Vagina (tissue), 2 donors: ENCODE measurements at places on chromosomes 2 and 18.

GRCh38 chr18:12879840-12880540, 4.0 kb downstream of the PTPN2 start:
- H3K4me1 ChIP-seq, result peaks cover 34% of the 10 kb centered on the region
- no peak overlapping the region for H3K27ac ChIP-seq
- no peaks in the 10 kb centered on the region for H3K36me3 ChIP-seq
- no peaks in the 10 kb centered on the region for H3K27me3 ChIP-seq
- no peak for DNase-seq
- no peak overlapping the region for H3K4me3 ChIP-seq

- no peaks in the 10 kb centered on the region for H3K4me1 ChIP-seq
- H3K27me3 ChIP-seq, result no peaks in the 10 kb centered on the region
- peaks cover 48% of the 10 kb centered on the region for H3K36me3 ChIP-seq
- no peak for DNase-seq
- H3K4me3 ChIP-seq, result no peak overlapping the region
These were observed 66.8 kb downstream of the COA5 start for GRCh38 chr2:98541489-98541888.

DNA sequence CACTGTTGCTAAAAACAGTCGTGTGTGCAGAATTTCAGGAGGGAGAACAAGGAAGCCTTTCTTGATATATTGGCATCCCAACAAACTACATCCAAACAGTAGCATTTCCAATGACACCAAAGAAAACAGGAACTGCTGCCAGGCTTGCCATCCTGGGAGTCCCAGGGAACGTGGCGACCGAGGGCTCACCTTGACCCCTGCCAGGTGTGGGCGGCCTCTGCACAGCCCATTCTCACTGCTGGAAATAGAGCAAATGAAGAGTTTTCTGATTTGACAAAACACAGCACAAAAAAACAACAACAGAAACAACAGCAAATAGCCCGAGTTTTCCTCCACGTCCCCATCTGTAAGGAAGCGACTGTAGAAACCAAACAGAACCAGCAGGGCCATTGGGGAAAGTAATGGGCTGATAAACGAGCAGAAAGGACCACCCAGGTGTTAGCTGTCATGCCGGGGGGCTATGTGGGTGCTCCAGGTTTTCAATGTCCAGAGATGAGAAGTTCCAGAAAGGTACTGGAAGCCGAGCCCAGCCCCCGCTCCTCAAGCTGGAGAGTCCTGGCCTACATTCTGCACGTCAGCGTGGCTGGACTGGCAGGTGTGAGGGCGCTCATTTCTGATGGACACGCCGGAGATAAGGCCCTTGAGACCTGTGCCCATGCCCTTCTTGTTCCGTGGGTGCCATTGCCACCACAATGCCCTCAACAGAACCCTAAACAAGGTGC, 80.8 kb downstream of the TWIST2 start:
- H3K27ac ChIP-seq, result peak overlapping the region; percentile 78
- peaks cover 25% of the 10 kb centered on the region for H3K4me1 ChIP-seq
- no peaks in the 10 kb centered on the region for H3K36me3 ChIP-seq
- DNase-seq, result no peak
- no peak overlapping the region for H3K4me3 ChIP-seq

DNA sequence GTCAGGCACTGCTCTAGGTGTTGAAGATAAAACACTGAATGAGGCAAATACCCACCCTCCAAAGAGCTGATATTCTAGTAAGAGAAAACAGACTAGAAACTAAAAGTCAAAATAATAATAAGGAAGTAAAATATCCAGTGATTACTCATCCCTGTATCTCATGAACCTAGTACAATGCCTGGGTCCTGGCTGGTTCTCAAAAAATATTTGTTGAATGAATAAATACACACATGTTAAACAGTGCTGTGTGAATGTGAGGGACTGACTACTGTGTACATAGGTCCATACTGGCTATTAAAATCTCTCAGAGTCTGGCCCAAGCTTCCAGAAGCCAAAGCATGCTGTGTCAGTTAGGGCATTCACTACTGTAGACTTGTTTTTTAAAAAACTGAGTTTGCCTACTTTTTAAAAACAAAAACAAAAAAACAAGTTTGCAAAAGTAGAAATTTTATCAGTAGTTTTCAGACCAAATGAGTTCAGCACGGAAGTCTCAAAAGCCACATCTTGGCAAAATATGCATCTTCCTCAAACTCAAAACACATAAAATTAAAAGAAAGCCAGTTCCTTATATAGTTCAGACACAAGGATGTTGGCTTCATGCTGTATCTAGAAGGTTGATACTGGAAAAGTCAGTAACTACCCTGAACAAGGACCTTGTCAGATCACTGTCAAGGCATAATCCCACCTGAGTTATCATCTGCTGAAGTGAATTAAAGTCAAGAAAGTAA, 136.2 kb downstream of the THADA start:
- H3K27me3 ChIP-seq, result no peaks in the 10 kb centered on the region
- H3K36me3 ChIP-seq, result no peaks in the 10 kb centered on the region
- H3K4me1 ChIP-seq, result peaks cover 70% of the 10 kb centered on the region

DNA sequence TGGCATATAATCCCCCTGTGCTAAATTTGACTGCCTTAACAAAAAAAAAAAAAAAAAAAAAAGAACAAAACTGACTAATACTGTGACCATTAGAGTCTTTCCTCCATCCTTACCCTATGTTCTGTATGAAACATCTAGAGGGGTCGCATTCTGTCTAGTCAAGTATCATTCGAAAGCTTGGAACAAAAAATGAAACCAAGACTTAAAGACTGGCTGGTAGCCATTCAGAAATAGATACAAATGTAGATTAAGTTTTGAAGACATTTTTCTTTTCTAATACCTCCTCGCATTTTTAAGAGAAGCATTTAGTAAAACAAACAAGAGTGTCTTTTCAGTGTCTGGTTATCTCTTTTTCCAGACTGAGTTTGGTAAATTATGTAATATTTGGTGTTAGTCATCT, 66.7 kb downstream of the SPATS2L start:
- H3K36me3 ChIP-seq, result no peaks in the 10 kb centered on the region
- no peaks in the 10 kb centered on the region for H3K27me3 ChIP-seq
- H3K27ac ChIP-seq, result no peak overlapping the region
- peaks cover 57% of the 10 kb centered on the region for H3K4me1 ChIP-seq

DNA sequence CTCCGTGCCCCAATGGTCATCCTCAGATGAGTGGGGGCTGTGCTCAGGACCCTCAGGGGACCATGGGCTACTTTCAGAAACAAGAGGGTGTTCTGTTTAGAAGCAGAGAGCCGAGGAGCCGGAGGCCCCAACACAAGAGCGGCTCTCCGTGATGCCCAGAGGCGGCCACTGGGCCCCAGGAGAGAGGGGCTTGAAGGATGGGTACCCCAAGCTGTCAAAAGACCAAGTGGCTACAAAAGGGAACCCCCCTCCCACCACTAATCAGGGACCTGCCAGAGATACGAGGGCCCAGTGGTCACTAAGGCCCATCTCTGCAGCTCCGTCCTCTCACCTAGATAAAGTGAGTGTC, 93.6 kb downstream of the HDAC4 start:
- H3K4me1 ChIP-seq, result peaks cover 82% of the 10 kb centered on the region
- no peak overlapping the region for H3K4me3 ChIP-seq
- peak overlapping the region; percentile 87 for H3K27ac ChIP-seq
- H3K36me3 ChIP-seq, result no peaks in the 10 kb centered on the region
- DNase-seq, result no peak

GRCh38 chr2:230131366-230131765, 62.6 kb upstream of the SLC16A14 start:
- peaks cover 21% of the 10 kb centered on the region for H3K4me1 ChIP-seq
- no peak overlapping the region for H3K4me3 ChIP-seq

DNA sequence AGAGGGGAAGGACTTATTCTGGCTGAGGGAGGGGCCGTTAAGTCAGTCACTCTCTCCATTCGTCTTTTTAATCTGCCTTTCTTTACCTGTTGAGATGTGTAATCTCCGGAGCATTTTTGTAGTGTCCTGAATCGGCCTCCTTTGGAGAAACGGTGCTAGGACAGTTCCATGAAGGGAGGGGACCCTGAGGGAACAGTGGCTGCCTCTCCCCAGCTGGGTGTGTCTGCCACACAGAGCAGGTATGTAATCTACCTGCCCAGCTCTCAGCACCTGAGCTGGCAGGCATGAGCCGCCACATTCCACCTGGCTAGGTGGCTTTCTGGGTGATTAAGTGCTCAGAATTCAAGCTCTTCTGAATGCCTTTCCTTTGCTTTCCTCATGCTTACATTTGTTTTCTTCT, 131.2 kb downstream of the WDSUB1 start:
- no peak overlapping the region for H3K27ac ChIP-seq
- DNase-seq, result no peak
- no peaks in the 10 kb centered on the region for H3K36me3 ChIP-seq
- peaks cover 60% of the 10 kb centered on the region for H3K4me1 ChIP-seq
- no peak overlapping the region for H3K4me3 ChIP-seq
- H3K27me3 ChIP-seq, result no peaks in the 10 kb centered on the region

GRCh38 chr18:3025544-3025943, 12.6 kb upstream of the LPIN2 start:
- no peaks in the 10 kb centered on the region for H3K36me3 ChIP-seq
- DNase-seq, result no peak
- no peak overlapping the region for H3K27ac ChIP-seq
- H3K27me3 ChIP-seq, result no peaks in the 10 kb centered on the region
- H3K4me3 ChIP-seq, result no peak overlapping the region

- H3K27me3 ChIP-seq, result no peaks in the 10 kb centered on the region
- no peak for DNase-seq
- no peak overlapping the region for H3K27ac ChIP-seq
- H3K4me1 ChIP-seq, result peaks cover 10% of the 10 kb centered on the region
- H3K4me3 ChIP-seq, result no peak overlapping the region
These were observed 85.5 kb upstream of the GLI2 start for GRCh38 chr2:120650022-120650644.

DNA sequence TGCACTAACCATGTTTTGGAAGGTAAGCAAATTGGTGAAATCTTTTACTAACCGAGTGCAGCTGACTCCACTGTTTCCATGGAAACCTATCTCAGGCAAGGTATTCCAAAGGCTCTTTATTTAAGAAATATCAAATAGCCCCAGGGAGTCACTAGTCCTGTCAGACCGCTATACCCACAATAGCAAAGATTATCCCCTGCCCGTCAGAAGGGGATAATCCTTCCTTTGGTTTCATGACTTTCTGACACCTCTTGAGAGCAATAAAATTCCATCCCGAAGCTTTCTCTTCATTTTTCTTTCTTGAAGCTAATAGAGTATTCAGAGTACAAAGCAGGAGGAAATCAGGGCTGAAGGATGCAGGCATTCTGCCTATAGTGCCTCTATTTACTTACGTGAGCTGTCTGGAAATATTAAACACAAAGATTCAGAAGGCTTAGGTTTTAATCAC, 34.7 kb upstream of the MAP2 start:
- H3K27me3 ChIP-seq, result no peaks in the 10 kb centered on the region
- H3K27ac ChIP-seq, result no peak overlapping the region
- no peaks in the 10 kb centered on the region for H3K36me3 ChIP-seq
- DNase-seq, result no peak
- no peaks in the 10 kb centered on the region for H3K4me1 ChIP-seq
- no peak overlapping the region for H3K4me3 ChIP-seq

DNA sequence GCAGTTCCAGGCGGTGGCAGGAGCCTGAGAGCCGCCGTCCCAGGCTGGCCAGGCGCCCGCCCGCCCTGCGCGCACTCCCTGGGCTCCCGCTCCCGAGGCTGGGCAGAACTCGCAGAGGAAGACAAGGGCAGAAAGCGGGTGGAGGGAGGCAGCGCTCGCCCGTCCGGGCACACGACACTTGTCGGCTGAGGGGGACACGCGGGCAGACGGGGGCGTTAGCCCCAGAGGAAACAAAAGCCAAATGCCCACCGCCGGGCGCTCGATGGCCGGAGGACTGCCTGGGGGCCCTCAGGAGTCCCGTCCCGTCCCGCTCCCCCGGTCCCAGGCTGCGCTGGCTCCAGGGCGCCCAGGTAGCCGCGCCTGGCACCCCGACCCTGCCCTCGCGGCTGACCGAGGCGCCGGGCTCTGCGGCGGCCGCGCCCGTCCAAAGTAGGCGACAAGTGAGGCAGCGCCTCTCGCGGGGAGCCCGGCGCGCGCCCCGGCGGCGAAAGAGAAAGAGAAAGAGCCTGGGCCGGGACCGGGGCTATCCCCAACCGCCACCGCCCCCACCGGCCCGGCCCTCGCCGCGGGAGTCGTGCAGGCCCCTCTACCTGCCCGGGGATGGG, 491 bp downstream of the L3MBTL4 start:
- peak overlapping the region; percentile 89 for H3K27ac ChIP-seq
- DNase-seq, result no peak
- H3K27me3 ChIP-seq, result no peaks in the 10 kb centered on the region

GRCh38 chr2:237598468-237599208, 8.1 kb upstream of the RAB17 start:
- no peaks in the 10 kb centered on the region for H3K36me3 ChIP-seq
- no peak for DNase-seq
- no peak overlapping the region for H3K27ac ChIP-seq
- H3K4me3 ChIP-seq, result no peak overlapping the region

- H3K4me3 ChIP-seq, result no peak overlapping the region
- no peak overlapping the region for H3K27ac ChIP-seq
- H3K4me1 ChIP-seq, result no peaks in the 10 kb centered on the region
- no peak for DNase-seq
- H3K36me3 ChIP-seq, result no peaks in the 10 kb centered on the region
These were observed 884.8 kb downstream of the EPHA4 start for GRCh38 chr2:220687231-220687843.

GRCh38 chr2:240622060-240622411, 3.2 kb upstream of the GPR35 start:
- H3K4me1 ChIP-seq, result peaks cover 12% of the 10 kb centered on the region
- H3K27me3 ChIP-seq, result no peaks in the 10 kb centered on the region
- DNase-seq, result no peak
- no peak overlapping the region for H3K27ac ChIP-seq
- H3K36me3 ChIP-seq, result no peaks in the 10 kb centered on the region
- H3K4me3 ChIP-seq, result no peak overlapping the region

DNA sequence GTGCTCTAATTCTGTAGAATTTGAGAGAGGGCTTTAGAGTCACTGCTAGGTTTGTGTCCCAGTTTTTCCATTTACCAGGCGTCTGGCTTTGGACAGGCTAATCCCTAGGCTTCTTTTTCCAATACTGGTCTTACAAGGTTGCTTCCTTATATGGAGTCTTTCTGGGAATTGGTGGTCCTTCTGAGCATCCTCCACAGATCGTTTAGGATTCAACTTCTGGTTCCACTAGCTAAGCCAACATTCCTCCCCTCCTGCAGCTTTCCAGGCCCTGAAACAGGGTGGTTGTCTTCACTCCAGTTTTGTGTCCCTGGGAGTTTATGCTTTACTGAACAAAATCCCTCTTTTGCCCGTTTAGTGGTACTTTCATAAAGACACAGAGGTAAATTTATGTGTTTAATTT, 170.6 kb downstream of the CERS6 start:
- no peaks in the 10 kb centered on the region for H3K36me3 ChIP-seq
- H3K4me1 ChIP-seq, result no peaks in the 10 kb centered on the region
- DNase-seq, result no peak
- no peak overlapping the region for H3K27ac ChIP-seq
- no peak overlapping the region for H3K4me3 ChIP-seq

GRCh38 chr2:167785606-167786216, 461.7 kb downstream of the STK39 start:
- H3K4me3 ChIP-seq, result no peak overlapping the region
- peaks cover 12% of the 10 kb centered on the region for H3K4me1 ChIP-seq
- no peak overlapping the region for H3K27ac ChIP-seq
- DNase-seq, result no peak
- H3K36me3 ChIP-seq, result no peaks in the 10 kb centered on the region
- no peaks in the 10 kb centered on the region for H3K27me3 ChIP-seq

- no peak overlapping the region for H3K4me3 ChIP-seq
- H3K27me3 ChIP-seq, result no peaks in the 10 kb centered on the region
- no peak overlapping the region for H3K27ac ChIP-seq
- peaks cover 11% of the 10 kb centered on the region for H3K4me1 ChIP-seq
- H3K36me3 ChIP-seq, result peaks cover 19% of the 10 kb centered on the region
These were observed 90.4 kb downstream of the GULP1 start for GRCh38 chr2:188382107-188382506.
